Stimulated activated CD8-positive, alpha-beta memory T cell treated with anti-CD3 and anti-CD28 coated beads, Interleukin-15, amount 100 ng/mL, for 4 hours (primary cell): ENCODE measurements at places on chromosomes 12 and 14.

DNA sequence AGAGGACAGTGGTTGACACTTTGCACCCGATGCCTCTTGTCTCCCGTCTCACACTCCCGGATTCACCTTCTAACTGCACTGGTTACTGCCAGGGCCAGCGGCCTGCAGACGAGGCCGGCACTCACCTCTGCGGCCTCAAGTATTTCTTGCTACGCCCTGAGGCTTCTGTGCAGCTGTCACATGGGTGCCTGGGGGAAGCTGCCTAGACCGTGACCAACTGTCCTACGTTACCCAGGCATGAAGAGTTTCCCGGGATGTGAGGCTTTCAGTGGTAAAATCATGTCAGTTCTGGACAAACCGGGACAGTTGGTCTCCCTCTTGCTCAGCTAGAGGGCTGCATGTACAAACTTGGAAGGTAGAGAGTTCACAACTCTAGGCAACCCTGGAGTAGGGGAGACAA is 274.5 kb downstream of the GLT1D1 start:
- no peak for DNase-seq

GRCh38 chr12:110948041-110948440 is 27.7 kb upstream of the MYL2 start:
- DNase-seq, result no peak

DNA sequence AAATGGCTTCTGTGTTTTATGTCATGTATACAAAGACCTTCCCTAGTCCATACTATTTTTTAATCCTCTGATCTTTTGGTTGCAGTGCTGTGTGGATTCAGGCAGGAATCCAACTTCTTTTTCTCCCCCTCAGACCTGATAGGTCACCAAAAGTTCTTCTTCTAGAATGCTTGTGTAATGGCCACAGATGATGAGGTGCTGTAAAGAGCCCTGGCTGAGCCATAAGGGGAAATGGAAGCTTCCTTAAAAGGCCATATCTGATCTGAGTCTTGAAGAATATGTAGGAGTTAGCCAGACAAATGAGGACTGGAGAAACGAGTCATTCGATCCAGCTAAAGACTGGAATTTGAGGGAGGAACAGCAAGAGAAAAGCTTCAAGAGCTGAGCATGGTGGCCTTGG is 353.9 kb downstream of the PCNX1 start:
- no peak for DNase-seq

DNA sequence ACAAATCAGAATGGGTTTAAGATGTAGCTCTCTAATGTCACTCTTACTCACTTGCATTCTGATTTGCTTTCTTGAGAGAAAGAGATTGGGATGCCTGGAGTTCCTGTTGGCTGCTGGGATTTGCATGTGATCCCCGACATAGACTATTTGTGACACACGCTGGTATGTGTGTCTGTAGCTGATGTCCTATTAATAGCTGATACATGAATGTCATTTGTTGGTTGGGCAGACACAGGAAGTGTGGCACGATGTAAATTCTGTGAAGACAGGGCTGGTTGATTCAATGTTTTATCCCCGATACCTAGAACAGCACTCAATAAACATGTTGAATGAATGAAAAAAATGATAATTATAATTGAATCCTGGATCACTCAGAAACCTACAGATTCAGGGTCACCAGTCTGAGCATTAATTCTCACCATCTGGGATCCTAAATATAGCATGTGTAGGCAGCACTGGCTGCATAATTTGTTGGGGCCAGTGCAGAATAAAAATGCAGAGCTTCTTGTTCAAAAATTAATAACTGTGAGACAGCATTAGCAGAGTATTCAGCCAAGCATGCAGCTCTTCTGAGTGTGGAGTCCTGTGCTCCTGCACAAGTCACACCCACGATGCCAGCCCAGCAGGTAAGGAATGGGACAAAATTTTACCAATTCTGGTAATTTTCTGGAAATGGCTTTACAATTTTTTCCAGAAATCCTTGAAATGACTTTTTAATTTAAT is 35.5 kb upstream of the SOCS2 start:
- DNase-seq, result no peak

- no peak for DNase-seq
These were observed 10.2 kb downstream of the PLEKHA5 start for GRCh38 chr12:19139615-19140194.

DNA sequence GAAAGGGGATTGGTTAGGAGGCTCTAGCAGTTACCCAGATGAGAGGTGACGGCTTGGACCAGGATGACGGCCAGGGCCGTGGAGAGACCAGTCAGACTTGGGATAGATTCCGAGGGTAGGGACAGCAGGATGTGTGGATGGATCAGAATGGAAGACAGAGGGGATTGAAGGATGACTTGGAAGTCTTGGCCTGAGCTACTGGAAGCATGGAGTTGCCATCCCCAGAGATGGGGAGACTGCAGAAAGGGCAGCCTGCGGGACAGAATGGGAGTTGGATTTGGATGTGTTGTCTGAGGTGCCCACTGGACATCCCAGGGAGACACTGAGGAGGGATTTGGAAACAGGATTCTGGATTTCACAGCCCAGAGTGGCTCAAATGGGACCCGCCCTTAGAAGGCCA is 102.3 kb downstream of the CALM1 start:
- DNase-seq, result no peak

DNA sequence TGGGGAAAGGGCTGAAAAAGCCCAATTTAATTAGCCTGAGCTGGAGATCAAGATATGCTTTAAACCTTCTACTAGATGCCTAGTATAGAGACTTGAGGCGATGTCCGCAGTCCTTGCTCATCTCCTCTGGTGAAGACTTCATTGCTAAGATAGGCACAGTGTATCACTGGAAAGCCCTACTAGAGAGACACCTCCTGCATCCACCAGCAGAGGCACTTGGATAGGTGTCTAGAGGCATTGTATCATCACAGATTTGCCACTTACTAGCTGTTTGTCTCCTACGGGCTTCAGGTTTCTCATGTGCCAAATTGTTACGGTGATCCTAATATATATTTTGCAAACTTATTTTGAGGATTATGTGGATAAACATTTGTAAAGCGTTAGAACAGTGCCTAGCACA is 1048.5 kb downstream of the GALC start:
- DNase-seq, result no peak

- DNase-seq, result no peak
These were observed 83.7 kb upstream of the IGF1 start for GRCh38 chr12:102564026-102564425.

GRCh38 chr14:95320078-95320895 is 579 bp upstream of the CLMN start:
- no peak for DNase-seq

GRCh38 chr14:90681929-90682328 is 134.3 kb downstream of the TTC7B start:
- no peak for DNase-seq

GRCh38 chr12:27199638-27200300 is 44.3 kb upstream of the STK38L start:
- no peak for DNase-seq

GRCh38 chr12:49030119-49030518 is 11.5 kb upstream of the PRKAG1 start:
- no peak for DNase-seq

GRCh38 chr12:95130096-95130495 is 56.7 kb upstream of the NR2C1 start:
- no peak for DNase-seq

GRCh38 chr14:87705439-87705896 is 287.5 kb downstream of the GALC start:
- DNase-seq, result no peak

DNA sequence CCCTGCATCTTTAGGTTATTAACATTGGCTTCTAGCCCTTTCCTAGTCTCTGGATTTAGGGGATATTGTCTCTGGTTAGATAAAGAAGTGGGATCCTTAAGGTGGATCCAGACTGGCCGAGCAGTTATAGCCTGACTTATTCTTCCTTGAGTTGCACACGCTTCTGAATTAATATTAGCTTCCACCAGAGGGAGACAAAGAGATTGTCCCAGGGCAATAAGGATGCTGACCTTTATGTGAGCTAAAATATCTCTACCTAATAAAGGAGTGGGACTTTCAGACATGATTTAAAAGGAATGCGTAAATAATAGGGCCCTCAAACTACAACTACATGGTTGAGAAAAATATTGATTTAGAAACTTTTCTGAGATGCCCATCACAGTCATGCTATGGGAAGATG is 139.7 kb downstream of the SLCO1B3 start:
- DNase-seq, result no peak

GRCh38 chr14:99003646-99004045 is 268.4 kb downstream of the BCL11B start:
- no peak for DNase-seq

GRCh38 chr14:44780989-44781388 is 180.8 kb downstream of the KLHL28 start:
- DNase-seq, result no peak

DNA sequence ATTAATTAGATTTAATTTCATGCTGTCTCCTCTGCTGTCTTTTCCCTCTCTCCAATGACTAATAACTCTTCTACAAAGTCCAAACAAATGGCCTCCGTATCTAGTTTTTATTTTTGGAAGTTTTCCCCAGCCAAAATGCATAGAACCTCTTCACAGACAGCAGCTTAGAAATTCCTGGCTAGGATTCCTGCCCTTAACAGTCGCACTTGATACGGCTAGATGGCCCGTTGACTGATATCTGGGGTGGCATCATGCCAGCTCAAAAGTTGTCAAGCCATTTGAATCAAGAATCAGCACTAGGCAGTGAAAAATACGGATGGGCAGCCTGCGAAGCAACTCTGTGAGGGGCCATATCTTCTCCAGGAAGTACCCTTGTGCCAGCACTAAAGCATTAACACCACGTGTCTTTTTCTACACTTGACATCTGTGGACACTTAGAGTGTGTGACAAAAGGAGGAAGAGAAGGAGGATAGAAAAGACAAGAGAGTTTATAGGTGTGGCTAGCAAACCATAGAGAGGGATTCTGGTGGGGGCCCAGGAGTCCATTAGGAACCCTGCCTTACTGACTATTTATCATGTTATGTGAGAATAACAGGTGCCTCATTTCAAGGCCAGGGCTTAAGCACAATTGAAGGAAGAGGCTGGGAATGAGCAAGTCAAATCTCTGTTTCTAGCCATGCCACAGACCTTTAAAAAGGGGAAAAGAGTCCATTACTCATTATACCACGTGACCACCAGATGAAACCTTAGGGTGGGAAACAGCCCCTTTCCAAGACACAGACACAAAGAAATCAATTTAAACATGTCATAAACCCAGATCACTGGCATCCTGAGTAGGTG is 39.2 kb upstream of the KRR1 start:
- no peak for DNase-seq

DNA sequence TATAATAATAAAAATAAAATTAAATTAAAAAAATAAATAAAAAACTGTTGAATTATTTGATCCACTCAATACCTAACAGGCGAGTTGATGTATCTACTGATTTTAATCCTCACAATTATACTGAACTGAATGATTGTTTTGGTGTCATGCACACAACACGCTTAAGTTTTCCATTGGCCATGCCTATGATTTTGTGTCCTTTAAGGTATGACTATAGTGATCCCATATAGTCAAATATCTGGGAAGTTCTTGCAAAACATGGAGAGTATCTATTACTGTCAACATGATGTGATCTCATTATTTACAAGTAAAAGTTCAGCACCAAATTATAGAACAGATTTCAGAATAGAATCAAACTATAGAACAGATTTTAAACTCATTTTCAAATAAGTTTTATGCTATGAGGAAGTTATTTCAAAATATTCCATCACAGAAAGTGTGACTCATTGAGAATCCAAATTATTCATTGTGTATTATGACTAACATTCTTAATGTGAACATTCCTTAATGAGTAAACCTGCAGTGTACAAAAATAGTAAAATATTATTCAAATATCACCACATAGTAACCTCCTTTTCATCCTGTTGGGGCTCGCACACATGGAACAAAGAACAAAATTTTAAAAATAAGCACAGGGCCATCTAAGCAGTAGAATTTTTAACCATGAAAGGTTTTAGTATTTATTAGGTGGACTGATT is 190.4 kb downstream of the SLC25A21 start:
- DNase-seq, result no peak
